ENCODE measurements at places on chromosomes 3 and 15.

DNA sequence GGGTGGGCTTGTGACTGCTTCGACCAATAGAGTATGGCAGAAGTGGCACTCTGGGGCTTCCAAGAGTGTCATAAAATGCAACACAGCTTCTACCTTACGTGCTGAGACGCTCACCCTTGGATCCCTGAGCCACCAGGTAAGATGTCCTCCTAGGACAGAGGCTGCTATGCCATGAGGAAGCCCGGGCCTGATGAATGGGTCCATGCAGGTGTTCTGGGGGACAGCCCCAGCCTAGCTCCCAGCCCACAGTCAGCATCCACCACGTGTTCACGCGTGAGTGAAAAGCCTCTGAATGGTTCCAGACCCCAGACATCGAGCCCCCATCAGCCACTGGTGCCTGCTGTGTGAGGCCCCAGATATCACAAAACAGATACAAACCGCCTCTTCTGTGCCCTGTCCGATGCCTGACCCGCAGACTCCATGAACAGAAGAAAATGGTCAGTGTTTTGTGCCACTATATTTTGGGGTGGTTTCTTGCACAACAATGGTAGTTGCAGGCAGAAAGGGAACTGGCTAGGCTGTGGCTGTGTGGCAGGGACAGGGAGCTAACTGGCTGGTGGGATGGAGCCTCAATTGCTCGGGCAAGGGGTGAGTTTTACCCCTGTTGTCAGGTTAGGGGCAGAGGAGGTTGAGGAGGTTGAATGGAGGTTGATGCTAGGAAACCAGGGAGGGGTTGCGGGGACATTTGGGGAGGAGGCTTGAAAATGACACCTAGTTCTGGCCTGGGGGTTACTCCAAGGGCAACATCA is 92.2 kb downstream of the LINGO1 start:
- DNase-seq: no peak

DNA sequence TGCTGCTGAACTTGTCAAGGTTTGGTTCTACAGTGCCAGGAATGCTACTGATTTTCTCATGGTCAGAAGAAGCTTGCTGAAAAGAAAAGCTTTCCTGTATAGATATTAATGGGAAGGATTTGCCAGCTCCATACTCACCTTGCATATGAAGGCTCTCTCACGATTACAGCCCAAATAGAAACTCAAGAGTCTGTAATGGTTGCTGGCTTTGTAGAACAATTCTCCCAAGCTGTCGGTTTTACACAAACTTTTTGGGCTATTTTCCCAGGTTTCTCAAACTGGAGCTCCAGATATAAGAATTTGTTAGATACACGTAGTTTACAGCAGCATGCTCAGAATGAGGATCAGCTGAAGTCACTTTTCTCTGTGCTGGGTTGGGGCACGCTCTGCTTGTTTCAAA is 30.1 kb upstream of the LRRC3B start:
- no peak for DNase-seq

GRCh38 chr15:23773093-23773492 is 86.0 kb upstream of the NDN start:
- no peak for DNase-seq

DNA sequence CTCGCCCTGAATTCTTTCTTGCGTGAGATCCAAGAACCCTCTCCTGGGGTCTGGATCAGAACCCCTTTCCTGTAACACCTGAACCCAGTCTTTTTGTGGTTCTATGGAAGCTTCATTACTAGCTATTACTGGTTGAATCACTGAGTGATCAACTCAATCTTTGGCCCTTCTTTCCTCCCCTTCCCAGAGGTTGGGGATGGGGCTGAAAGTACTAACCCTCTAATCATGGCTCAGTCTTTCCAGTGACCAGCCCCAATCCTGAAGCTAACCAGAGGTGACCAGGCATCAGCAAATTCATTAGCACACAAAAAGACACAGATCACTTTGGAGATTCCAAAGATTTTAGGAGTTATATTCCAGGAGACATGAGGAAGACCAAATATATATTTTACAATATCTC is 39.5 kb downstream of the HERC1 start:
- no peak for DNase-seq

GRCh38 chr15:80755885-80756284 is 23.3 kb upstream of the CEMIP start:
- DNase-seq: no peak

Measured in GM12865 (cell line).